ENCODE measurements at places on chromosomes 12 and 14.

DNA sequence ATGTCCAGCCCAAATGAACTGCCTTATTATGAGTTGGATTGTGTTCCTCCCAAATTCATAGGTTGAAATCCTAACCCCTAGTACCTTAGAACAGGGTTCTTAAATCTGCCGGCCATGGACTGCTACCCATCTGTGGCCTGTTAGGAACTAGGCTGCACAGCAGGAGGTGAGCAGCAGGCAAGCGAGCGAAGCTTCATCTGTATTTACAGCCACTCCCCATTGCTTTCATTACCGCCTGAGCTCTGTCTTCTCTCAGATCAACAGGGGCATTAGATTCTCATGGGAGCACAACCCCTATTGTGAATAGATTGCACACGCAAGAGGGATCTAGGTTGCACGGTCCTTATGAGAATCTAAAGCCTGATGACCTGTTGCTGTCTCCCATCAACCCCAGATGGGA, 9.8 kb upstream of the EML5 start:
- DNase-seq, result no peak

DNA sequence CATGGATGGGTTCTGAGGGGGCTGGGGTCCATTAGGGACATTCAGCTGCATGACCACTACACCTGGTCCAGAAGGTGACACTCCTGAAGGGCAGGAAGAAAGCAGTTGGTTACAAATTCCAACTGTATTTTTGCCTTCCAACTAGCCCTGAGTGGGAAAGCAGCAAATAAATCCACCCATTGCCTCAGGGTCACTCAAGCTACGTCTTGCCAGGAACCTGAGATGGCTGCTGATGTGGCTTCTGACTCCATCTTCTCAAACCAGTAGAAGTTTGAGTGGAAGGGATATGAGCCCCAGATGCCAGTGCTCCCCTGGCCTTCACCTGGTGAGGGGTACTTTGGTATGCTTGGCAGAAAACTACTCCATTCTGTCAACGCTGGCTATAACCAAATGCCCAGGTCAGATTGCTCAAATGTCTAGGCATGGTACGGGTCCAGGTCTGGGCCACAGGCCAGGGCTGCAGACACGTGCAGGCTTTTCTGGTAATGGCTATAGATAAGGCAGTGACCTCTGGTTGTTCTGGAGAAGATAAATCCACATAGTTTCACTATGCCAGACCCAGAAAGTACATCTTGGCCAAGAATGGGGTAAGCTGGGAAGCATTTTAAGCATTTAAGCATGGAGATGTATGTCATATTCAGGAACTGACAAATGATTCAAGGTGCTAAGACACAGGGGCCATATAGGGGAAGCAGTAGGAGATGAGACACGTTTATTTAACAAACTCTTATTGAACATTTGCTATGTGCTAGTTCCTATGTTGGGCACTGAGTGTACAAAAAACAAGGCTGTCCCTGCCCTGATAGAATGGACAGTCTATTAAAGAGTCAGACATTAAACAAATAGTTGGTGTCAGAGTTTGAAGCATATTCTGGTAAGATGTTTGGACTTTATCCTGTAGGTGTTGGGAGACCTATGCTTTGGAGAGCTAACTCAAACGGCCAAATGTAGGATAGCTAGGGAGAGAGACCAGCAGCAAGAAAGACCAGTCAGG, 8.3 kb upstream of the STAC3 start:
- DNase-seq, result no peak

GRCh38 chr14:88551094-88551870, 3.5 kb downstream of the PTPN21 start:
- DNase-seq, result peak; percentile 93

DNA sequence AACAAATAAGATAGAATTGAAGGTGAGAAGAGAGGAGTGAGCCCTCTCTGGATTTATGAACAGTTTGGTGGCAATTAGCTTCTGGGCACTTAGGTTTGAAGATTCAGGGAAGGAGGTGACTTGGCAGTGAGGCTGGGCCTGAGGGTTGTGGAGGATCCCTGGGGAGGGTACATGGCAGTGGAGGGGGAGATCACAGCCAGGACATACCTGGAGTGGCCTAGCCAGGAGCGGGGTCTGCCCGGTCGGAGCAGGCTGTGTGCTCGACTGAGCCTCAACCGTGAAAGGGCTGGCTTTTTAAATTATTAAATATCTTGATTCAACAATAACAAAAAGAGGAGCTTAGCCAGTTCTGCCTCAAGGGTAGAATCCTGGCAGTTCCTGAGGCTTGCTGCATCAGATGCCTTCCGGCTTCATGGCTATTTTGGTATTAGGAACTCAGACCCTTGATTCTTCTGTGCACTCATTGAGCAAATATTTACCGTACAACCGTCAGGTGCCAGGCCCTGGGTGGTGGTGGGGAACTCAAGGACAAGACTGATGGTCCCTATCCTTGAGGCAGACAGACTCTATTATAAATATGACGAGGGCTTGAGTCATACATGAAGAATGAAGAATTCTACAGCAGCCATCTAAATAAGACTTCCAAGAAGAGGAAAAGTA, 73.4 kb downstream of the SPTB start:
- DNase-seq, result peak; percentile 95

DNA sequence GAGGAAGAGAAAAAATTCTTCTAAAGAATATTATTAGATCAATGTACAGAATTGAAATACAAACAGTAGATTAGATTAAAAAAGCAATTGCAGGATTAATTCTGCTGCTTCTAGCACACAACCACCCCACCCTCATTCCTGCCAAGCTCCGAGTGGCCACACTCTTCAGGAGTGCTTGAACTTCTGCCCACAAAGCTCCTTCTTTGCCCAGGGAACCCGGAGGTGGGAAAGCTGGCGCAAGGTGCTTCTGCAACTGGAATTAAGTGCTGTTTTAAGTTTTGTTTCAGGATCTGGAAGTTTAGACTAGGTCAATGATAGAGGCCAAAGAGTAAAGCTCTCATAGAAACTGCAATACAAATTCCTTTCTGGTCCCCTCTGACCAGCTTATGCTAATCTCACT, 94.1 kb upstream of the BMP4 start:
- DNase-seq, result no peak

DNA sequence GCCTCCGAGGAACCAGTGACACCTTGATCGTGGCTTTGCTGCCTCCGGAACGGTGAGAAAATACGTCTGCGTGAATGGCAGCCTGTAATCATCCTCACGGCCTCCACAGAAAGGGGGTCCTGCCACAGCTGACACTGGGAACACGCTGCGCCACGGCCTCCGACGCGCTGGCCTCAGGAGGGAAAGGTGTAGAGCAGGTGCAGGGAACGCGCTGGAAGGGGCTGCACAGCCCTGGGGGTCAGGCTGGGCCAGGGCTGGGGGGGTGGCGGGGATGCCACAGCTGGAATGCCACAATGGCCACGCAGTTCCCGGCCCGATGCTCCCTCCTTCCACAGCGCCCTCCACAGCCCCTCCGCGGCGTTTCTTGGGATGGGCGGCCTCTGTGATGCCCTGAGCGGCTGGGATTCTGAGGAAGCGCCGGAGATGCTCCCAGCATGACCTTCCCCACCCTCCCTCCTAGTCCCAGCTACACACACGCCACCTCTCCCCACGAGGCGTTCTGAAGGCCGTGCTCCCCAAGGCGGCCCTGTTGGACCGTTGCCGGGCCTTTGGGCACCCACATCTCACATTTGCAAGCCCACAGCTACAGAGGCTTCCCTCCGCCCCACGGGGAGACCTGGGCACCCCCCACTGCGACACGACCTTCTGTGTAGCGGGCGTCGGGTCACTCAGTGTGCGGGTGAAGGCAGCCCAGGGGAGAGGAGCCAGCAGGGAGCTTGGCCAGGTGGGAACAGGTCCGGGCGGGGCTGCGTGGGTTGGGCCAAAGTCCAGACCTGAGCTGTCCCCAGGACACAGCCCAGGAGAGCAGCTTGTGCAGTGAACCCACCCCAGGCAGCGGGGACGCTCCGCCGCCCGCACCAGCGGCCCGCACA, 31.8 kb upstream of the GALNT9 start:
- no peak for DNase-seq

DNA sequence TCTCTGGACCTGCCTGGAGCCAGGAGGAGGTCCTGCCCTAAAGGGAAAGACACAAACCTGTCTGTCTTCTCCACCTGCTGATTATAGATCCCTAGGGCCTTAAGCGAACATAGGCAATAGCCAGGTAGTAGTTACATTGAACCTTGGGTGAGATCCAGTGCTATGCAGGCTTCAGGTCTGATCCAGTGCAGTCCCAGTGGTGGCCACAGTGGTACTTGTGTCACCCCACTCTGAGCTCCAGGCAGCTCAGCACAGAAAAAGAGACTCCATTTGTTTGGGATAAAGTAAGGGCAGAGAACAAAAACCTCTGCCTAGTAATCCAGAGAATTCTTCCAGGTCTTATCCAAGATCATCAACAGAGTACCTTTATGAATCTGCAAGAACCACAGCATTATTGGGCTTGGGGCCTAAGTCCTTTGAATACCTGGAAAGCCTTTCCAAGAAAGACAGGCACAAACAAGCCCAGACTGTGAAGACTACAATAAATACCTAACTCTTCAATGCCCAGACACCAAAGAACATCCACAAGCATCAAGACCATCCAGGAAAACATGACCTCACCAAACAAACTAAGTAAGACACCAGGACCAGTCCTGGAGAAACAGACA, 60.4 kb upstream of the KTN1 start:
- DNase-seq, result peak; percentile 9

- DNase-seq, result no peak
Measured at GRCh38 chr14:68510201-68511128, 282.4 kb downstream of the ZFP36L1 start.

DNA sequence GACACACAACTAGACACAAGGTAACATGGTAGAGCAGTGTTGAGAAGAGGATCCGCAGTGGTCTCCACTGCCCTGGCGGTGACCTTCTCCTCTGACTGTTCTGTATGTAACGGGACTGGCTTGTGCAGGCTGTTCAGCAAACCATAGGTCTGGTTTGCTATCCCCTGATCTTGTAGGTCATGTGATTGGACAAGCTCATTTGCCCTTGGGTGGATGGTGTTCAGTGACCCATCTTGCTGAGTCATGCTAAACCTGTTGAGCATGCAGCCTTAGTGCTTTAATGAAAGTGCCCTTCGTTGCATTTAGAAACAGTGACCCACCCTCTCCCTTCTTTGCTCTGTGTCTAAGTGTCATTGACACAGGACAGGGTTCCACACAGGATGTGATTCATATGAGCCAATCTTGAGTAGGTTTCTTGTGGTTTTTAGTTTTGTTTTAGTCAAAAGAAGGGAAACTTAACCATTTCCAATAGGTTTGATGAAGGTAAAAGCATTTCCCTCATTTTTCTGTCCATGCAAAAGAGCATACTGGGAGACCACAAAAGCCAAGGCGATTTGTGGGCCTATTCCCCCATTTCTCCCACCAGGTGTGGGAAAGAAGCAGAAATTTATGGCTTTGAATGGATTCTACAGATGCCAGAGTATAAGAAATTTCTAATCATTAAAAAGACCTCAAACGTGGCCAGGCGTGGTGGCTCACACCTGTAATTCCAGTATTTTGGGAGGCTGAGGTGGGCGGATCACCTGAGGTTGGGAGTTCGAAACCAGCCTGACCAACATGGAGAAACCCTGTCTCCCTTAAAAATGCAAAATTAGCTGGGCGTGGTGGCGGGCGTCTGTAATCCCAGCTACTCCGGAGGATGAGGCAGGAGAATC, 32.6 kb upstream of the HIF1A start:
- peak; percentile 88 for DNase-seq

DNA sequence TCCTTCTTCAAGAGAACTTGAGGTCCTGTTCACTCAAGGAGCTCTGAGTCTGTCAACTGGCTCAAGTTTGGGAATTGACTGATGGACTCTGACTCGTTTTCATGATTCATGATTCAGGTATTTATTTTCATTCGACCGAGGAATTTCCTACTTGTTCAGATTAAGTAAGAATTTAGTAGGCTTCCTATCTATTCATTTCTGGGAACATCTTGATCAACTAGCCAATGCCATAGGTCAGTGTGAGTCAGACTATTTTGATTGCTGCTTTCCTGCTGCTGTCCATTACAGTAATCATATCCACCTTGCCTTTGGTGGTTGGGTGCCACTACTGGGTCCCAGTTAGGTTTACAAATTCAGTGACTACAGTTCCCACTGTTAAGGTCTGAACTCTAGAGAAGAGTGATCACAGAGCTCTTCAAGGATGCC, 6.1 kb downstream of the FAM186A start:
- peak; percentile 94 for DNase-seq

GRCh38 chr12:43880547-43880946, 44.7 kb downstream of the TMEM117 start:
- DNase-seq, result no peak

DNA sequence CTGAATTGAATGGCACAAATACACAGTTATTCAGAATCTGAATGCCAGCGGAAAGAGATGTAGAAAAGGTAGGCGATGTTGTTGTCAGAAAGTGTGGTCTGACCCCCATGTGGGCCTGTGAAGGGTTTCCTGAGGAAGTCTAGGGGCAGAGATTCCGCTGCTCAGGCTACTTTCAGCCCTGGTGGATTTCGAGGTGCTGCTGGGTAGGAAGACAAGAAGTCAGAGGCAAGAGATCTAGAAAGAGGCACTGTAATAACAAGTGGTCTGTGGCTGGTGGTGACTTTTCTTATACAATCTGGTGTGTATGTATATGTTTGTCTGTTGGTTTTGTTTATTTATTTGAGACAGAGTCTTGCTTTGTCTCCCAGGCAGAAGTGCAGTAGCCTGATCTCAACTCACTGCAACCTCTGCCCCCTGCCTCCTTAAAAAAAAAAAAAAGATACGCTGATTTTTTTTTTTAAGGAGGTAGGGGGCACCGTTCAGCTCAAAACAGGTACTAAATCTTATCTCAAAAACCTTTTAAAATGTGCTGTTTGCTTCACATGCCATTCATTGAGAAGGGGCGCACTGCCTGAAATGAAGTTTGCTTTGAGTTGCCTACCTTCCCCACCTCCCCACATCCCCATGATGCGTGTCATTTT, 27.1 kb upstream of the MANSC4 start:
- DNase-seq, result no peak

- no peak for DNase-seq
Measured at GRCh38 chr12:86435053-86435452, 178.9 kb upstream of the MGAT4C start.

DNA sequence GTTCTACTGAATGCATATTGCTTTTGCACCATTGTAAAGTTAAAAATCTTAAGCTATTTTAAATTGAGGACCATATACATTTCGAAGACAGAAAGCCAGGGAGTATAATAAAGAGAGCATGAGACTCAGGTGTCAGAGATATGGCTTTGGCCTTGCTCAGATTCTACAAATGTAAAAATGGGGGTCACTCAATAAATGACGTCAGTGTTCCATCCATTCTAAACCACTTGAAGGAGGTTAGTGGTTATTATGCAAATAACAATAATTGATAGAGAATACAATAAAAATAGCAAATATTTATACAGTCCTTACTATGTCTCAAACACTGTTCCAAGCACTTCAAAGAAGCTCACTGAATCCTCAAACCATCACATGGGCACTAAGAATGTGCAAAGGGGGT, 20.1 kb downstream of the RTN1 start:
- no peak for DNase-seq

GRCh38 chr14:95577067-95577800, 42.4 kb downstream of the GLRX5 start:
- no peak for DNase-seq

GRCh38 chr14:49396801-49397200, 189.4 kb downstream of the RPS29 start:
- DNase-seq, result no peak
